Stimulated activated CD4-positive, alpha-beta T cell treated with anti-CD3 and anti-CD28 coated beads, Interleukin-15, amount 100 ng/mL, for 24 hours (primary cell): ENCODE measurements at places on chromosomes 16 and 17.

- DNase-seq: no peak
Observed at GRCh38 chr16:86048882-86049585, 150.1 kb downstream of the IRF8 start.

- no peak for DNase-seq
Observed at GRCh38 chr17:72477491-72477890, 356.7 kb downstream of the SOX9 start.

- DNase-seq: no peak
Observed at GRCh38 chr17:3009411-3009920, 53.9 kb downstream of the OR1D5 start.

GRCh38 chr16:59975953-59976352 lies 1241.8 kb upstream of the GOT2 start:
- no peak for DNase-seq

- no peak for DNase-seq
Observed at GRCh38 chr17:62625870-62626200, 1.6 kb upstream of the MRC2 start.

GRCh38 chr16:70158261-70158939 lies 15.2 kb upstream of the CLEC18C start:
- DNase-seq: no peak

- DNase-seq: no peak
Observed at GRCh38 chr16:86061721-86062120, 162.8 kb downstream of the IRF8 start.

DNA sequence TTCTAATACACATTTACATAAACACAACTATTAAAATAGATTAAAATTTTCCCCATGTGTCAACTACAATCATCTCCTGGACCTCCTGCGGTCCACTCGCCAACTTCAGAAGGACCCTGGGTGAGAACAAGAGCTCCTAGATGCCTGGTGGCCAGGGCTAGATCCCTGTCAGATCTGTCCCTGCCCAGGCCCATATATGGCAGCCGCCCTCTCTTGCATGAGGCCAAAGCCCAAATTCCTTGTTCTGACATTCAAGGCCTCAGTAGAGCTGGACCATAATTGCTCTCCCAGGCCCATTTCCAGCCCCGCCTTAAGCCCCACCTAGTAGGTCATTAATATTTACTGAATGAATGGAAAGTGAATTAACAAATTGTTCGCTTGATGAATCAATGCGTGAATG lies 237.7 kb downstream of the KATNIP start:
- DNase-seq: no peak

GRCh38 chr17:6147042-6147441 lies 76.9 kb downstream of the WSCD1 start:
- no peak for DNase-seq
